ENCODE measurements at places on chromosomes 11 and 22.

GRCh38 chr11:129846508-129847335 lies 31.1 kb downstream of the TMEM45B start:
- DNase-seq = no peak

- DNase-seq = no peak
Observed at GRCh38 chr22:23101524-23101923, 31.2 kb downstream of the GNAZ start.

- no peak for DNase-seq
Observed at GRCh38 chr11:112178936-112179335, 3.6 kb downstream of the BCO2 start.

DNA sequence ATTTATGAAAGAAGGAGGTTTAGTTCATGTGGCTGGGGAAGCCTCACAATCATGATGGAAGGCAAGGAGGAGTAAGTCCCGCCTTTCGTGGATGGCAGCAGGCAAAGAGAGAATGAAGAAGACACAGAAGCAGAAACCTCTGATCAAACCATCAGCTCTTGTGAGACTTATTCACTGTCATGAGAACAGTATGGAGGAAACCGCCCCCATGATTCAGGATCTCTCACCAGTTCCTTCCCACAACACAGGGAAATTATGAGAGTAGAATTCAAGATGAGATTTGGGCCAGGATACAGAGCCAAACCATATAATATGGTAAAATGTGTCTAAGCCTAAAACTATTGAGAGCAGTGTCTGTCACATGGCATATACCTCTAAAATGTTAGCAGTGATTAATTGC lies 503.8 kb upstream of the CCDC179 start:
- no peak for DNase-seq

- DNase-seq = no peak
Observed at GRCh38 chr22:19527321-19527721, 3.1 kb upstream of the CLDN5 start.

DNA sequence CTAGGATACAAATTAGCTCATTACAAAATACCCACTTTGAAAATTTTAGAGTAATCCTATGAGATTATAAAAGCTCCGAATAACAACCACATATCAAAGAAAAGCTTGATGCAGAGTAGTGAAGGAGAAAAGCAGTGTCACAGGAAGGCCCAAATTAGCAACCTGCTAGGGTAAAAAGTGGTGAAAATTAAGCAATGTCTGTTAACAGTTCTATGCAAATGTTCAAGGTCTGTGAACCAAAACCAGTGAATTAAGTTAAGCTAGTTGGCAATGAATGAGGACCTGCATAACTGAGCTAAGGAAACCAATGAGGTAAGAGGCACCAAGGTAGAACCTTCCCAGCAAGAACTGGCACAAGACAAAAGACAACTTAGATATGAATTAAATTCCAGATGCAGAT lies 29.6 kb downstream of the PRDM10 start:
- DNase-seq = no peak

GRCh38 chr11:117096201-117096991 lies 1.8 kb downstream of the SIK3 start:
- peak; percentile 76 for DNase-seq

DNA sequence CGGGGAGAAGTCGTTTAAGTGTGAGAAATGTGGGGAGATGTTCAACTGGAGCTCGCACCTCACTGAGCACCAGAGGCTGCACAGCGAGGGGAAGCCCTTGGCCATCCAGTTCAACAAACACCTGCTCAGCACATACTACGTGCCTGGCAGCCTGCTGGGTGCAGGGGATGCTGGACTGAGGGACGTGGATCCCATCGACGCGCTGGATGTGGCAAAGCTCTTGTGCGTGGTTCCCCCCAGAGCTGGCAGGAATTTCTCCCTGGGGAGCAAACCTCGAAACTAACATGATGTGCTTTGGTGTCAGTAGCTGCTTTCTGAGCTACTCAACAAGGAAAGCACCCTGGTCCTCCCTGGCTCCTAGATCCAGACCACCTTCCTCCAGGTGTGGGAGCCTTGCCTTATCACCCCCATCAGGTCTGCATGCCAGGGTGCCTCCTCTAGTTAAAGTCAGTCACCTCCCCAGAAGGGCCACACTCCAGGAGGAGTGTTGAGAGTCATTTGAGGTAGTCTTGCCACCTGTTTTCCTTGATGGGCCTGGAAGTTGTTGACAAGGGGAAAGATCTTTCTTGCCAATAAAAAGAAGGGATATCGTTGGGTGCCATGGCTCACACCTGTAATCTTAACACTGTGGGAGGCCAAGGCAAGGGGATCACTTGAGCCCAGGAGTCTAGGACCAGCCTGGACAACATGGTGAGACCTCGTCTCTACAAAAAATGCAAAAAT lies 12.9 kb downstream of the ZNF74 start:
- no peak for DNase-seq

DNA sequence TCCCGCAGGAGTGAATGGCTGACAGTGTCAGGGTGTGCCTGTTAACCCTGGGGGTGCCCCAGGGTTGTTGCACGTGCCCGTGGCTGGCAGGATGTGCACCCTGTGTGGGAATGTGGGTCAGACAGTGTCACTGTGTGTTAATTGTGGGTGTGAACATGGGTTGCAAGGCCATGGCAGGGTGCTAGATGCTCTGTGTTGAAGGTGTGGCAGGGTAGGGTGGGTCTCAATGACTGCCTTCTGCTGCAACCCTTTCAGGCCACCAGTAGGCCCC lies 8.3 kb downstream of the RIN1 start:
- DNase-seq = no peak

DNA sequence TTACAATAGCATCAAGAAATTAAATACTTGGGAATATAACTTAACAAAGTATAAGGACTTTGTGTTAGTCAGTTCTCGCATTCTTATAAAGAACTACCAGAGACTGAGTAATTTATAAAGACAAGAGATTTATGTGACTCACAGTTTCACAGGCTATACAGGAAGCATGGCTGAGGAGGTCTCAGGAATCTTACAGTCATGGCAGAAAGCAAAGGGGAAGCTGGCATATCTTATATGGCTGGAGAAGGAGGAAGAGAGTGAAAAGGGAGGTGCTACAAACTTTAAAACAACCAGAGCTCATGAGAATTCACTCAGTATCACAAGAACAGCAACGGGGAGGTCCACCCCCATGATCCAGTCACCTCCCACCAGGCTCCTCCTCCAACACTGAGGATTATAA lies 32.0 kb upstream of the CCDC134 start:
- no peak for DNase-seq

DNA sequence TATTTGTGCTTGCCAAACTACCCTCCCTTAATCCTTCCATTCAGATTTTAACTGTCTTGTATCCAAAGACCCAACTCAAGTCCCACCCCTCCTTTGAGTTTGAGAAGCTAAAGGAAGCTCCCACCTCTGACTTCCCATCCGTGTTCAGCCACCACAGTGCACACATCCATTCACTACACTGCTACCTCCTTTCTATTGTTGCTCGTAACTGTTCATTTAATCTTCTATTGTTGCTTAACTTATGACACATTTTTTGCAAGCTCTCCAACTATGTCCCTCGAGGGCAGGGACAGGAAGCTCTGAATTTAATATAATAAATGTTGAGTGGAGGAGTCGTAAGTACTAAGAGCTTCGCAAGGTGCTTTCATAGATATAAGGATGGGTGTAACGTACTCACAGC lies 10.4 kb downstream of the LARGE1 start:
- DNase-seq = no peak

- no peak for DNase-seq
Observed at GRCh38 chr11:47184711-47185304, 1.4 kb downstream of the PACSIN3 start.

DNA sequence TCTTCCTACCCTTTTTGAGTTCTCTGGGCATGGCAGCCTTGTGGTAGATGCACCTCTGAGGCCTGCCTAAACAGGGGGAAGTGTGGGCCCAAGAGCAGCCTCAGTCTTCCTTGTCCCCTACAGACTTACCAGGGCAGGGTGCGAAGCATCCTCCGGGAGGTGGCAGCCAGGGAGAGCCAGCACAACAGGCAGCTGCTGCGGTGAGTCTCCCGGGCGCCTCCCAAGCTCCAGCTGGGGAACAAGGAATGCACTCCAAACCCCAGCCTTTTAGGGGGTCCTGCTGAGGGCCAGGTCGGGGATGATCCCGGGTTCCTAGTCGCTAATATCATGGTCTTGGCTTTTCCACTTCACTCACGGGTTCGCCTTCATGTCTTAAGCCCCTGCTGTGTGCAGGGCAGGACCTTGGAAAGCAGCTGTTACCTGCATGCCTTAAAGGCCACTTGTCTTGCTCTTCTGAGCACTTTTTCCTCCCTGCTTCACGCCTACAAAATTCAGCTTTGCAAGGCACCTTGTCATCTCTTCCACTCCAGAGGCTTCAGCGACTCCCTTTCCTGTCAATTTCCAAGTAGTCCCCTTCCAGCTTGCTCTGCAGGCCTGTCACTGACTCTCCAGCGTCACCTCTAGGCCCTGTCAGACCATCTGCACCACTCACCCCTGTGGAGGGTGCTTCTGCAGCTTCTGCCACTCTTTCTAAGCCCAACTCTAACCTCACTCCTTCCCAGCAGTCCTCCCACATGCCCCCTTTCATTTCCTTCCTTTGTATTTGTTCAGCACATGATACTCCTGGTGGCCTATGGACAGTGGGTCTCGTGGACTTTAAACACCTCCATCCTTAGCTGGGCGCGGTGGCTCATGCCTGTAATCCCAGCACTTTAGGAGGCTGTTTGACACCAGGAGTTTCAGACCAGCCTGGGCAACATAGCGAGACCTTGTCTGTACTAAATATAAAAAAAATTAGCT lies 57.0 kb downstream of the PISD start:
- no peak for DNase-seq

DNA sequence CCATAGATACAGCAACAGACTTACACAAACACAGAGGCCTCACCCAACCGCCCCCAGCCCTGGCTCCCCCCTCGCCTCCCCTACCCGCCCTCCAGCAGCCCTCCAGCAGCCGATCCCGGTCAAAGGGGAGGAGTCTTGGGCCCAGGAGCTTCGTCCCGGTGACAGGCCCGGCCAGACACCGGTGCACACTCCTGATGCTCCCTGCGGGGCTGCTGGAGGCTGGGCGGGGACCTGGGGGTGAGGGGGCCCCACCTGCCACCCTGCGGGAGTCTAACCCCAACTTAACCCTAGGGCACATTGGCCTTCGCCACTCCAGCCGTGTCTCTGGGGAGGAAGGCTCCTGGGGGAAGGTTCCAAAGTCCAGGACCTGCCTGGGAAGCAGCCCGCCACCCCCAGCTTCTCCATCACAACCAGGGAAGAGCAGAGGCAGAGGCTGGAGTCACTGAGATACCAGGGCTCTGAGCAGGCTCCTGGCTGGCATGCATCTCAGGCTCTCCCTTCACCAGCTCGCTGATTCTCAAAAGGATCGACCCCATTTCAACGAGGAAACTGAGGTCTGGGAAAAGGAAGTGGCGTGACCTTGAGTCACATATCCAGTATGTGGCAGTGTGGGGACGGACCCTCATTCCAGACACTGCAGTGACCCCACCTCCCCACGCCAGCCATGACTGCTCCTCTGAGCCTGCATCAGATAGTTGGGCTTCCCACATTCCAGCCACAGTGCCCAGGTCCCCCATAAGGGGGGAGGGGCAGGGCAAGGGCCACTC lies 14.4 kb downstream of the BCL9L start:
- DNase-seq = no peak

DNA sequence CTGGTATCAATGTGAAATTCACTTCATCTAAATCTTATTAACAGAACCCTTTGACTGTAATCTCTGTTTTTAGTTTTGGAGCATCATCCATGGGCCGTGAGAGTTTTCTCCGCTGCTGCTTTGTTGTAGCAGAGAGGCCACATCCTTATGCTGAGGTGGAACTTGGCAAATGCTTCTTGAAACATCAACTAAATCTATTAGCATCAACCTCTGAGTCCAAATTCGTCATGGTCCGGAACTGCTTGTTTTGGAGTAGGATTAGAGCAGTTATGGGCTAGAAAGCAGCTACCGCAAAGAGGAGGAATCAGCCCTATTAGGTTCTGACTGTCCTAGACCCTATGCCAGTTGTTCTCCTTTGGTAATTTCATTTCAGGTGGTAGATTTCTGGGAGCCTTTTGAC lies 117.7 kb downstream of the PGR start:
- no peak for DNase-seq

- no peak for DNase-seq
Observed at GRCh38 chr11:2667940-2668339, 31.9 kb downstream of the KCNQ1OT1 start.

DNA sequence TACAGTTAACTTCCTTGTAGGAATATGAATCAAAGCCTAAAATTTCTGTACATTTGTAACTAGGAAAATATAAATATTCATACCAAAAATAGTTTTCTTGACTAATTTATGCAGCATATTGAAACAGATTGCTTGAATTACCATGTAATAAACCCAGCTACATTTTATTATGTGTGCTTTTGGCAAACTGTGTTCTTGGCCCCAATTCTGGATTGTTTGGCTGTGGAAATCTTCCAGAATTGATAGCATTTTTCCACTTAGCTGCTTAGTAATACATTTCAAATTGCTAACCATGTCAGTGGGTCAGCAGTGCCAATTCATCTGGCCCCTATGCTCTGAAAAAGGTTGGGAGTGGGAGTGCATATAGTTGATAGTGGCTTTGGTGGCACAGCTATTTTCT lies 32.3 kb downstream of the PDHX start:
- DNase-seq = no peak

DNA sequence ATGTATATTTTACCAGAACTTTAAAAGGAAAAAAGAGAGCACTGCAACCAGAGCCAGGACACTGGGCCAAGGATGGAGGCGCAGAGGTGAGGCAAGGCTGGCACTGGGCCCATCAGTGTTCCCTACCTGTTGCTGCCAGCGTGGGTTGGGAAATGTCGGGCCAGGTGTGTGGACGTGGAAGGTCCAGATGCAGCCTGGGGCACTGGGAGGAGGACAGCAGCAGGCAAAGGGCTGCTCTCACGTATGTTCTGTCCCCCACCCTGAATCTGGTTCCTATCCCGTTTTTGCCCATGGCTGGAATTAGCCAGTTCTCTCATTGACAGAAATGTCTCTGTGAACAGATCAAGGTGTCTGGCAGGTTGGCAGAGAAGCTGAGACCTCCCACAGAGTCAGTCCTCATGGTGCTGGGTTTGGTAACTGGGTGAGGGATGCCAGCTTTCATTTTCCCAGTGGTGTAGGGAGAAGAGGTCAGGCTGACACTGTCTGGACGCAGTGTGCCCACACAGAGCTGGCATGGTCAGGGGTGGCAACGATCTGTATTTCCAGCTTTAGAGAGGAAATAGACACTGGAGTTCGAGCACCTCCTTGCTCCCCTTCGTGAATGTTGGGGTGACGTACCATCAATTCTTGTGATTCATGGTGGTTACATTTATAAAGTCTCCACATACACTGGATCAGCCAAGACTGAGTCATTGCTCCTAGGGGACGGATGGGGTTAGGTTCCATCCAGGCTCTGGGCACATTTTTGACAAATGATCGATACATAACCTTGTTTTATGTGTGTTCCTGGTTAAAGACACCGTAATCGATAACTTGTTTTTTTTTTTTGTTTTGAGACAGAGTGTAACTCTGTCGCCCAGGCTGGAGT lies 4.3 kb upstream of the PNPLA3 start:
- DNase-seq = no peak

GRCh38 chr11:65851811-65852507 lies 6.0 kb downstream of the CFL1 start:
- DNase-seq = no peak

- no peak for DNase-seq
Observed at GRCh38 chr11:2133241-2134021, 5.8 kb downstream of the IGF2 start.

Data from naive thymus-derived CD8-positive, alpha-beta T cell (primary cell).